SHP77 treated with DMSO at 0.1 percent for 48 hours (cell line): ENCODE measurements at places on chromosomes 3 and 15.

DNA sequence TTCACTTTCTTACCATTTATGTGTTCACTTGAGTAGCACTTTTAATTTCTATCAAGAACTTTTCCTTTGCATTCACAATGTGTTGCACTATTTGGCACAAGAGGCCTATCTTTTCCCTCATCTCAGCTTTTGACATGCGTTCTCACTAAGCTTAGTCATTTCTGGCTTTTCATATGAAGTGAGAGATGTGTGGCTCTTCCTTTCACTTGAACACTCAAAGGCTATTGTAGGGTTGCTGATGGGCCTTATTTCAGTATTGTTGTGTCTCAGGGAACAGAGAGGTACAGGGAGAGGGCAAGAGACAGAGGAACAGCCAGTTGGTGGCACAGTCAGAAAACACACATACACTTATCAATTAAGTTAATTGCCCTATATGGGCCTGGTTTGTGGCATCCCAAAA lies 127.4 kb upstream of the MLF1 start:
- DNase-seq, result no peak

DNA sequence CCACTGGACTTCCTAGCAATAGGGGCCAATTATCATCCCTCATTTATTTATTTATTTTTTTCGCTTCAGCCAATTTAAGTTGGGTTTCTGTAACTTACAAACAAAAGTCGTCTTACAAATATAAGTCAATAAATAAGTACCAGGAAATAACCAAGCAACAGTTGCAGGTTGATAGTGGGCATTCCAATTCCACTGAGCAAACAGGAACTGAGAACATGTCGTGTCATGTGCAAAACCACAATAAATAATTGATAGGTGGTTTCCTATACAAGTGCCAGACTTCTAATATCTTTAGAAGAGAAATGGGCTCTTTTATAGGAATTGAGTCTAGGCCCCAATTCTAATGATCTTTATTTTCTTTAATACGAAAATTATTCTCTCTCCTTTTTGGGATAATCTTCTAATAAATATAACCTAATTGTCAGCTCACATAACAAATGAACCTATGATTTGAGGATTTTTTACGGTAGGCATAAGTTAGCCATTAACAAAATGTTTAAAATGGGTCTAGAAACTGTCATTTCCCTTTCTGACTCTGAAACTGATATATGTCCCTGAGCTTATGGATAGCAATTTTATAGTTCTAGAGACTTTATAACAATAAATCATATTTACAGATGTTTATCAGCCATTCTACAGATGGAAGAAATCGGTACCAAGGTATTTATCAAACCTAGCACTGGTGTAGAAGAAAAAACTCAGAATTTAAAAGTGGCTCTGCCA lies 571.8 kb downstream of the FOXP1 start:
- DNase-seq, result no peak

DNA sequence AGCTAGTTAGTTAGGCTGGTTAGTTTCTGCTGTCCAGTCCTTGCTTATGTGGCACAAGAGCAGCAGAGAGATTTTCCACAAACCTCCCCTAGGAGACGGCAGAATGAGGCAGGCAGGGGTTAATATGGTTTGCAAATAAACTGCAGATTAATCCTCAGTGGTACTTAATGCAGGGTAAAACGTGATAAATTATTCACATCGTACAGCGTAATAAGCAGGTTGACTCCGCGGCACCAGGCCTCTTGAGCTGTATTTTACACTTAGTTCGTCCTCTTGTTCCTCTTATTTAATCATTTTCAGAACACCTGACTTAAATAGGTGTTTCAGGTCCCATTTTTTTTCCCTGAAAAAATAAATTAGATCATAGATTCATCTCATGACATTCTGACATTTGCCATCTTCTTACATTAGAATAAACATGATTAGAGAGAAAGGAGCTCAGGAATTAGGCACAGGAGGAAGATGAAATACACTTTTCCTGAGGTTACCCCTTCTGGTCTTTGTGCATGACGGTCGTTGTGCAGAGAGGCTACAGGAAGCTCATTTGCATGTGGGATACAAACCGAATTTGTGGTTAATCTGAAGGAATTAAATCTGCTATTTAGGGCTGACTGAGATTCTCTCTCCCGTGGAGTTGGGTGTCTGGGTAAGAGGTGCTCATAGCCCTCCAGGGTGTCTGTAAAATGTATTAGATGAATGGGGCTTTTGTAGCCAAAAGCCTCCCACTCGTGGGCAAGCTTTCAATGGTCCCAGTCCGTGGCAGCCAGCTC lies 27.1 kb upstream of the VPS8 start:
- DNase-seq, result no peak

GRCh38 chr3:38411591-38411990 lies 42.1 kb upstream of the ACVR2B start:
- DNase-seq, result no peak

GRCh38 chr3:142209655-142210054 lies 15.7 kb downstream of the GK5 start:
- DNase-seq, result no peak

DNA sequence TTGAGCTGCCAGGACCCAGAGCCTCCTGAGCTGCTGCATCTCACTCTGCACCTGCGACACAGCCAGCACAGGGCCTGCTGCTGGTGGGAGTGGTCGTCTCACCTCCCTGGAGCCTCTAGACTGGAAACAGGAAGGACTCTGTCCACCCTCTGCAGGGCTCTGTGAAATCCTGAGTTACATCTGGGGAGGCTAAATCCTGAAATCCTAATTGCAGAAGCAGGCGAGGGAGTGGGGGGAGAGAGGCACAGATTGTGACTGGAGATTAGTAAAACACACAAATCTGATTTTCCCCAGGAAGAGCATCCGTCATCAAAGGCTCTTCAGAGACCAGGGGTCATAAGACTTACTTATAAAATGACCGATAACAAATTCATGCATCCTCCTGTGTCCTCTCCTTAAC lies 31.6 kb upstream of the GABRG3 start:
- no peak for DNase-seq

DNA sequence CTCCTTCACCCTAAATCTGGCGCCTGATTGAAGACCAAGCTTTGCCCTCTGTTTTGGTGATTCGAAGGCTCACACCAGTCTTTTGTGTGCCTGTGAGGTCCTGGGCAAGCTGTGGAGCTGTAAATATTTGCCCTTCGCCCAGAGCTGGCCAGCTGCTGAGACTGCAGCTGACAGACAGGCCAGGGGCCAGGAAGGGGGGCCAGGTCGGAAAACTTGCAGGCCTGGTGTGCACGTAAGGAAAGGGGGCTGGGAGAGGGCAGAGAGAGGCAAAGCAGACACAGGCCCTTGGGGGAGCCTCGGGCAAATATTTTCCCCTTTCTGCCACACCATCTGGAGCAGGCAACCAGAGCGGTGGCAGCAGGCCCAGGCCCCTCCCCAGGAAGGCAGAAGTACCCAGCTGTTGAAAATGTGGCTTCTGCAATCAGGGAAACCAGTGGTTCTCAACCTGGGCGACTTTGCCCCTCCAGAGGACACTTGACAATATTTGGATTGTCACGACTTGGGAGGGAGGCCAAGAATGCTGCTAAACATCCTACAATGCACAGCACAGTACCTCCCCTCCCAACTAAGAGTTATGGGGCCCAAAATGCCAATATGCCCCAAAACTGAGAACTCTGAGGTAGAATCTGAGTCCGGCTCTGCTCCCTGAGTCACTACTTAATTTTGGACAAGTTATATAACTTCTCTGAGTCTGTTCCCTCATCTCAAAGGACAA lies 2.5 kb downstream of the PDZRN3 start:
- peak; percentile 79 for DNase-seq

DNA sequence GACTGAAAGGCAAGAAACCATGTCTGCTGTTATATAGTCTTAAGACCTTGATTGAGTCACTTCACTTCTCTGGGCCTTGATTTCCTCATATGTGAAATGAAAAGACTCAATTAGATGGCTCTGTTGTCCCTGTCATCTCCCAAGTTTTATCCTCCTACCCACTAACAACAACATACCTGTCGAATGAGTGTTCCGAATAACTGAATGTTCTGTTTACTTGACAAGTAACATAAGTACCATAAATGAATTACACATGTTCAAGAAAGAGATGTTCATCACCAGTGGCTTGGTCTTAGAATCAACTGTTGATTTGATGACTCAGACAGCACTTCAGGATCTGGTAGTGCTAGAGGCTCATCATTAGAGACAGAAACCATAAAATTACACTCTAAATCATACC lies 311.7 kb downstream of the VPS13C start:
- DNase-seq, result no peak

- DNase-seq, result no peak
These were observed 68.9 kb upstream of the CSPG5 start for GRCh38 chr3:47647550-47647949.

- DNase-seq, result no peak
These were observed 120.7 kb downstream of the ADCY5 start for GRCh38 chr3:123327956-123328850.

DNA sequence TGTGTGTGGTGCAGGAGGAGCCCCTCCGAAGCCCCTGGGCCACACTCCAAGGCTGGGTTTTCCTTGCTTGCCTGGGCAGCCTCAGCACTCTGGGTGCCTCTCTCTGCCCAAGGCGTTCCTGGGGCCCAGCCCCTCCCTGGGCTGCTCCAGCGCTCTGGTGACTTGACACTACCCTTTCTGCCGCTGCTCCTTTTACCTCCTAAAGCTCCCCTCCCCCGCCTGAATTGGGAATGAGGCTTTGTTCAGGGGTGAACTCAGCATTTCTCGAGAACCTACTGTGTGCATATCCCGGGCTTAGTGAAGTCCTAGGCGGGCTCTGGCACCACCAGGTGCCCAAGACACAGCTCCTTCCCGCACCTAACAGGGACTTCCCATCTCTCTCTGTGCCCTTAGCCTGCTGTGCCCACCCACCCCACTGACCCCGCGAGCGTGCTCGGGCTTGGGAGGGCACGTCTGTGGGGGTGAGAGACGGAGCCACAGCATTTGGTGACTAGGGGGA lies 1.2 kb upstream of the BAHD1 start:
- no peak for DNase-seq

DNA sequence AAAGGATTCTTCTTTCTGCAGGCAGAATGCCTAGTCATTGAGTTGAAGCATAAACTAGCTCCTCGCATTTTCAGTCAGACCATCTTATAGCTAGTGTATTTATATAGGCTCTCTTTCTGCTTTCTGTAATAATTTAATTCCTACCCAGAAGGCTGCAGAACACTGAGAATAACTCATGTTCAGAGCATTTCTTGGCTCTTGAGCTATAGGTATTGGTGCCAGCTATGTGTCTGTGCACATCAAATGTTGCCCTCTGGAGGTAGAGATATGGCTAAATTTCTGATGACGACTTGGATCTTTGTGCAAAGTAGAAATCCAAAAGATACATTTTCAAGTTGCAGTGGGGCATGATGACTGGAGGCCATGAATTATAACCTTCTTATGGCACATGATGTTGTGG lies 336.2 kb upstream of the TPM1 start:
- DNase-seq, result no peak

GRCh38 chr3:123365450-123366143 lies 83.3 kb downstream of the ADCY5 start:
- no peak for DNase-seq

DNA sequence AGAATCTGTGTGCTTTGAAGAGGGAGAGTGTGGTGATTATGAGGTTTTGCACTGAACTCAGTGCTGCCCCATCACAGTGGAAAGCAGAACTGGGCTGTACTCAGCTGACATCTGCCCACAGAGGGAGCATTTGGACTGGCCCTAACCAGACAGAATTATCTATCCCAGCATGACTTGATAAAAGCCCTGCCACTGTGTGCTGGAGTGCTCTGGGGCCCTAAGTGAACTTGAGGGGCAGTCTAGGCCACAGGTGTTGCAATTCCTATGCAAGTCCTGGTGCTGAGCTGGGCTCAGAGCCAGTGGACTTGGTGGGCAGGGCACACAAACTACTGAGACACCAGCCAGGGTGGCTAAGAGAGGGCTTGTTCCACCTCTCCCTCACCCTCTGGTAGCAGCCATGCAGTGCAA lies 269.2 kb upstream of the CTNNB1 start:
- no peak for DNase-seq

DNA sequence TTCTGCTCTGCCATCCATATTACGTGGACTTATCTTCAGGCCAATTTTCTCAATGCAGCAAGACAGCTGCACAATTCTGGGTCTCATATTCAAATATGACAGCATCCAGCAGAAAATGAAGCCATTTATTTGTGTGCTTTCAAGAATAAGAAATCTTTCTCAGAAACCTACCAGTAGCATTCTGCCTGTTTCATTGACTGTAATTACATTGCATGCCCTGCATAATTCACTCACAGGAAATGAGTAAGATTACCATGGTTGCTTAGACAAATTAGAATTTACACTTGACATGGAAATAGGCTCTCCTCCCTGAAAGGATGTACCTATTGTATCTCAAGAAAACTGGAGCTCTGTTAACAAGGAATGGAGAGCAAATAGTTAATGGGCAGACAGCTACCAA lies 346.6 kb upstream of the DCBLD2 start:
- DNase-seq, result no peak

DNA sequence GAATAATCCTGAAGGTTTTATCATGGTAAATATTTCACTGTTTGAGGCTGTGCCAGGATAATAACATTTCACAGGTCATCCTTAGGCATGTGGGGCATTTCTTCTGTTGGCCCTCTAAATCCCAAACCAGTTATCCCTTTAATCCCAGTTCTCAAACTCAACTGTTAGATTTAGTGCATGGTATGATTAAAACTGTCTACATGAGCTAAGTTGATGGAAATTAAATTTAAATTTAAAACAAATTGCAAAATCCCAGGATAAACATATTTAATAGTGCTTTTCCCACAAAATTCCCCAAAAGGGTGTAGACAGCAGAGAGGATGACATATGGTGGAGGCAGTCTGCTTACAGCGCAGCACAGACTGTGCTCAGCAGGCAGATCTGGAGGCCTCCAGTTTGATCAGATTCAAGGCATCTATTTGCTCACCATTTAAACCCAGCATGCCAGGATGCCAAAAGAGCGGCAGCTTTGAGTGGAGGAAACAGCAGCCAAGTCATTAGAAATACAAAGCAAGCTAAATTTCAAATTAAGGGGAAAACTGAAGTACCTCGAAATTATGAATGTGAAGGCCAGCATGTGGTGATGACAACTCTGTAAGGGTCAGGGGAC lies 325.8 kb downstream of the KCNH8 start:
- DNase-seq, result no peak

DNA sequence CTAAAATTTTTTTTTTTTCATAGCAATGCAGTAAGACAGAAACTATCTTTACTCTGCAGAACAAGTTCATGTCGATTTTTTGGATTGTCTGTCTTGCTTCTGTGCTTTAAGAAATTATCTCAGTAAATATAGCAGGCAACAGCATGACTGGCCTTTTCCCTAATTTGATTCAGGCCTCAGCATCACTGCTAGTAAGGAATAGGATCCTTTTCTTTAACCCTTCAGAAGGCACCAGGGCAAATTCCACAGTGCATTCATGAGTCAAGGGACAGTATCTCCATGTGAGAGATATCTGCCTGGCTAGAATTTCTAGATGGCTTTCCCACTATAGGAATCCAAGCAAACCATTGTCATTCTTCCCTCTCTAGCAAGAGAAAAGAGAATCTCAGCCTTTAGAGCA lies 71.4 kb downstream of the TIPARP start:
- DNase-seq, result no peak
